Stimulated activated CD8-positive, alpha-beta memory T cell treated with anti-CD3 and anti-CD28 coated beads, Interleukin-4, amount 100 ng/mL, for 1 hour (primary cell): ENCODE measurements at places on chromosomes 7 and 10.

DNA sequence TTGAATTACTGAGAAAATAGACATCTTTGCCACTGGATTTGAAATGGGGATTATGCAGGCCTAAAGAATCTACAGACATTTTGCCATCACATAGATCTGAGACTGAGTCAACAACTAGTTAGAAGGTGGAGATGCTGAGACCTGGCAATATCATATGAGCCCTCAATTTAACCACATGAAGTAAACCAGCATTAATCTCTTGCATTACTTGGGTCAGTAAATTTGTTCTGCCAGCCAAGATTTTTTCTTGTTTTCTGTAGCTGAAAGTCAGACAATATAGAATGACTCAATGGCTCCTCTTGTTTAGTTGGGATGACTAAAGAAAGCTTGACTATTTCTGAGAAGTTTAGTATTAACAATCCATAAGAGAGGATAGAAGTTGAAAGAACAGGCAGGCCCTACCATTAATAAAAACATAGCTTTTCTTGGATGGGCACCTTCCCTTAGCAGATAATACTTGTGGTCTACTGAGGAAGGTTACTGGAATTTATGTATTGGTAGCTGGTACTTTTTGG lies 396.7 kb upstream of the SORCS1 start:
- no peak for DNase-seq

DNA sequence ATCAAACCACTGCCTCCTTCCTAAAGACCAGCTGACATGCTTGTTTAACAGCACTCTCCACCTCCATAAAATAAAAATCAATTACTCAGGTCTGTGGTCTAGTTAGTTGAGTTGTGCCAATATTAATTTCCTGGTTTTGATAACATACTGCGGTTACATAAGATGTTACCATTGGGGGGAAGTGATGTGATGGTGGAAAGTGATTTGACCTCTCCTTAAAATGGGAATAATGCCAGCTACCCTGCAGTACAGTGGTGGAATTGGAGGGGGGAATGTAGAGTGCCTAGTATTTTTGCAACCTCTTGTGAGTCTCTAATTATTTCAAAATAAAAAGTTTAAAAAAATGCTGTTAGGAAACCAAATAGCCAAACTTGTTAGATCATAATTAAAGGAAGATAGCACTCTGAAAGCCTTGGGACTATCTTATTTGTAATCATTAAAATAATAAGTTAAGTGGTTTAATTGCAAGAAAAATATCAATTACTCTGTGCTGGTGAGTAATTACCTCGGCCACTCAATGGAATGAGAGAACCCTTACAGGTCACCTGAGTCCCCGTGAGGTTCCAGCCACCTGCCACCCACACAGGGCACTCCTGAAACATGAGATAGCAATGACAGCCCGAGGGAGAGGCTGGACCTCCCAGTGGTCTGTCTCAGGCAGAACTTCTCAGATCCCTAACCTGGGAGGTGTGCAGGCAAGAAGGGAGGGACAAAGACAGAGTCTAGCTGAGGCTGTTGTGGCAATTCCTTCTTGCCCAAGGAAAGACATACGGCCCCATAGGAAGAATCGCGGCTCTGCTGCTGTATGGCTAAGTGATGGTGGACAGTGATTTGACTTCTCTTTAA lies 94.1 kb downstream of the SH3PXD2A start:
- no peak for DNase-seq

- no peak for DNase-seq
Measured at GRCh38 chr10:34489973-34490745, 324.9 kb downstream of the PARD3 start.

DNA sequence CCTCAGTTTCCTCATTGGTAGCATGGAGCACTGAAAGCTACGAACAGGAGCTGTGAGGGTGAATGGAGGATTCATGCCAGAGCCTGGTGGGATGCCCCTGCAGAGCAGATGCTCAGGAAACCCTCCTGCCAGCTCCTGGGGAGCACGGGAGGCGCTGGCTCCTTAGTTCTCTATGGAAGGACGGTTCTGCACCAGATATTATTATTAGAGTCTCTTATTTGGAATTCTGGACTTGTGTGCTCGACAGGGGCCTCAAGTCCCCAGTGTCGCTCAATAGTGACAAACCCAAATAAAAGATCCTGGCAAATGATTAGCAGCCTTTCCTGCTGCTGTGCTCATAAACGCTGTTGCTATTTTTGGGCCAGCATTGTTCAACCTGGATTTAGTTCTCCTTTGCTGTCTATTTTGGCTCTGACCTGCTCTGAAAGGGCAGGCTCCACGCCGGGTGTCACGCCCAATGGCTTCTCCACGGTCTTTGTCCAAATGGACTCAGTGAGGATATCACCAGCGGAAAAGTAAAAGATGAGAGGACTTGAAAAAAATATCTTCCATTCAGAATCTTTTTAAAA lies 23.0 kb upstream of the KLF6 start:
- DNase-seq: no peak

DNA sequence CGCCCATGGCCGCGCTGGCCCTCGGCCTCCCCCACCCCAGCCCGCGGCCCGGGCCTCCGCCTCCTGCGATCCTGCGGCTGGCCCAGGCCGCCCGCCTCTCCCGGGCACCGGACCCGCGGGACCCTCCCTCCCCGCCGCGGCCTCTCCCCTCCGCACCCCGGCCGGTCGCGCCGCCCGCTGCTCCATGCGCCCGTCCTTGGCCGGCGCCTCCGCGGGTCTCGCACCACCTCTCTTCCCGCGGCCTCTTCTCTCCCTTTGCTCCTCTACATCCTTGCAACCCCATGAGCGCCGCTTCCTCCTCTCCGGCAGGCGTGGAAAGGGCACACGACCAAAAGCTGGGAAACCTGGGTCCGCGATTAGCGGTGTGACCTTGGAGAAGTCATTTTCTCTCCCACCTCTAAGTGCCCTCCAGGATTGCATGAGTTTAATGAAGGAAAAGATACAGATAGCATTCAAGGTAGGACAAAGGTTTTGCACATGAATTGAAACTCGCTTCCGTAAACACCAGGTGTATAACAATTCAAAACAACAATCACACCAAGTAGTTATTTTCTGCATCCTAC lies 448 bp upstream of the SRPK2 start:
- no peak for DNase-seq

GRCh38 chr7:28748346-28748745 lies 209.8 kb downstream of the TRIL start:
- no peak for DNase-seq

- DNase-seq: no peak
Measured at GRCh38 chr7:130941322-130942210, 207.6 kb upstream of the KLF14 start.

DNA sequence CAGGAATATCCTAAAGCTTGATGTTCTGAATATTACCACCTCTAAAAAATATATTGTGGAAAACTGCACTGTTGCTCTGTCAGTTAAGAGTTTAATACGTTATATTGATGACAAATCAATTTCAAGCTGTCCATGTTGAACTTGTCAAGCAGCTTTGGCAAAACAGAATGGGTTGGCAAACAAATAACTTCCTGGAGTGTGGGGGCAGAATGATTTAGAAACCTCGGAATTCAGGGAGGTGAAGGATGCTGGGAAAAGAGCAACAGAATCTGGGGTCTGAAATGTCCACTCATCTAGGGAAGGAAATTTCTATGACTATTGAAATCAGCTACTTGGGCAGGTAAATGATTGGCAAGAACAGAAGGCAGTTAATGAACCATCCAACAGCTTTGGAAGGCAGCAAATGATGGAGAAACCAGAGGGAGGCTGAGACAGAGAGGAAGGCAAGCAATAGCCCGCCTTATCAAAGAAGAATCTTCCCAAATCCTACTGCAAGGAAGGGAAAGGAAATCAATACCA lies 95.1 kb upstream of the PALS2 start:
- no peak for DNase-seq

GRCh38 chr10:3353235-3353634 lies 180.7 kb upstream of the PITRM1 start:
- no peak for DNase-seq

- no peak for DNase-seq
Measured at GRCh38 chr10:103525901-103526300, 32.4 kb downstream of the NEURL1 start.

DNA sequence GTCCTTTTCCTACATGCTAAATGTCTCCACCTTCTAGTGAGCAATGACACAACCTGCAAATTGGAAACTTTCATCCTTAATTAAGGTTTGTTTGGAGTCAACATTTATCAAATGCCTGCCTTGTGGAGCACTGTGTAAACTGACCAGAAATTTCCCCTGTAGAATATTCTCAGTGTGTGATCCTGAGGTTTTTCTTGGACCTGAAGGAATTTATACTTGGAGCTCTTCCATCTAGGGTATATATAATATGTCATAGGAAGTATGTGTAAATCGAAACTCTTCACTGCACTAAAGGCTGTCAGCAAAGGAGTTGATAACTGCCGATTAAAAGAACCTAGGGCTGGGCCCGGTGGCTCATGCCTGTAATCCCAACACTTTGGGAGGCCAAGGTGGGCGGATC lies 152.4 kb downstream of the NSUN6 start:
- DNase-seq: no peak

GRCh38 chr7:494906-495305 lies 24.7 kb downstream of the PDGFA start:
- DNase-seq: no peak
